ENCODE measurements at places on chromosomes 1 and 21.

- H3K4me3 ChIP-seq, result no peak overlapping the region
- H3K4me1 ChIP-seq, result peaks cover 4% of the 10 kb centered on the region
- H3K36me3 ChIP-seq, result no peaks in the 10 kb centered on the region
- H3K27me3 ChIP-seq, result peaks cover 25% of the 10 kb centered on the region
- no peak for DNase-seq
Observed at GRCh38 chr1:94920061-94920460, 6.8 kb downstream of the CNN3 start.

- no peaks in the 10 kb centered on the region for H3K36me3 ChIP-seq
- DNase-seq, result no peak
- H3K27ac ChIP-seq, result no peak overlapping the region
- H3K4me3 ChIP-seq, result no peak overlapping the region
- H3K27me3 ChIP-seq, result no peaks in the 10 kb centered on the region
Observed at GRCh38 chr1:14572861-14573260, 25.6 kb upstream of the KAZN start.

- no peak overlapping the region for H3K27ac ChIP-seq
- H3K27me3 ChIP-seq, result peaks cover 28% of the 10 kb centered on the region
- H3K4me3 ChIP-seq, result no peak overlapping the region
- no peak for DNase-seq
Observed at GRCh38 chr1:93554883-93555872, 107.3 kb downstream of the FNBP1L start.

DNA sequence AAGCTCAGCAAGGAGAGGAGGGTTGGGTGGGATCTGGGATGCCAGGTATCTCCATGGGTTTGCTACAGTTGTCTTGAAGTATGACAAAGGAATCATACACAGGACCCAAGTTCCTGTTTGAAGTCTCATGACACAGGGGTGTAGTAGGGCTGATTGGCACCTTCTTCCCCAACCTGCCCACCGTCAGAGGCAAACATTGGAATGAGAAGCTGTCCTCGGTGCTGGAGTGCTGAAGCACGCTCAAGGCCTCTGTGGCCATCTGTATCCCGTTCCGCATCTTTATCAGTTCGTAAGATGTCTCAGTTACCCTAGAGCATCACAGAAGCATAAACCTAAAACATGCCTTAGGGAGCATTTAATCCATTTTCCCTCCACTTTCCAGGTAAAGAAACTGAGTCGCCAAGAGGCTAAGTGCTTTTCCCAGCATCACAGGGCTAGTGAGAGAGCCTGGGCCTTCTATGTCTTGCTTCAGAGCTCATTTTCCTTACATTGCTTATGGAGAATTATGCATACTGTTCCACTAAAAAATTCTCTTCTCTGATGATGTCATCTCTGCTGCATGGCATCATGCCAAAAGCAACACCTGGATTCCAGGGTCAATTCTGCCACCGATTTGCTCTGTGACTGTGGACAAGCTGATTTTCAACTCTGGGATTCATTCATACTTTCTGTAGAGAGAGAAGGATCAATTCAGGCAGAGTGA lies 34.2 kb downstream of the VWA5B1 start:
- H3K27me3 ChIP-seq, result peaks cover 53% of the 10 kb centered on the region
- no peak overlapping the region for H3K4me3 ChIP-seq
- no peaks in the 10 kb centered on the region for H3K36me3 ChIP-seq
- peaks cover 30% of the 10 kb centered on the region for H3K4me1 ChIP-seq
- no peak overlapping the region for H3K27ac ChIP-seq

GRCh38 chr1:22749503-22749902 lies 38.9 kb downstream of the EPHB2 start:
- no peak overlapping the region for H3K27ac ChIP-seq
- peaks cover 16% of the 10 kb centered on the region for H3K4me1 ChIP-seq
- peaks cover 3% of the 10 kb centered on the region for H3K27me3 ChIP-seq

- no peaks in the 10 kb centered on the region for H3K36me3 ChIP-seq
- DNase-seq, result no peak
- H3K4me3 ChIP-seq, result no peak overlapping the region
- H3K27ac ChIP-seq, result no peak overlapping the region
- no peaks in the 10 kb centered on the region for H3K27me3 ChIP-seq
Observed at GRCh38 chr1:78843111-78843510, 163.4 kb downstream of the ADGRL4 start.

- H3K27ac ChIP-seq, result no peak overlapping the region
- no peaks in the 10 kb centered on the region for H3K27me3 ChIP-seq
- no peaks in the 10 kb centered on the region for H3K4me1 ChIP-seq
- peaks cover 41% of the 10 kb centered on the region for H3K36me3 ChIP-seq
- H3K4me3 ChIP-seq, result no peak overlapping the region
Observed at GRCh38 chr1:204426035-204426436, 14.4 kb upstream of the PPP1R15B start.

DNA sequence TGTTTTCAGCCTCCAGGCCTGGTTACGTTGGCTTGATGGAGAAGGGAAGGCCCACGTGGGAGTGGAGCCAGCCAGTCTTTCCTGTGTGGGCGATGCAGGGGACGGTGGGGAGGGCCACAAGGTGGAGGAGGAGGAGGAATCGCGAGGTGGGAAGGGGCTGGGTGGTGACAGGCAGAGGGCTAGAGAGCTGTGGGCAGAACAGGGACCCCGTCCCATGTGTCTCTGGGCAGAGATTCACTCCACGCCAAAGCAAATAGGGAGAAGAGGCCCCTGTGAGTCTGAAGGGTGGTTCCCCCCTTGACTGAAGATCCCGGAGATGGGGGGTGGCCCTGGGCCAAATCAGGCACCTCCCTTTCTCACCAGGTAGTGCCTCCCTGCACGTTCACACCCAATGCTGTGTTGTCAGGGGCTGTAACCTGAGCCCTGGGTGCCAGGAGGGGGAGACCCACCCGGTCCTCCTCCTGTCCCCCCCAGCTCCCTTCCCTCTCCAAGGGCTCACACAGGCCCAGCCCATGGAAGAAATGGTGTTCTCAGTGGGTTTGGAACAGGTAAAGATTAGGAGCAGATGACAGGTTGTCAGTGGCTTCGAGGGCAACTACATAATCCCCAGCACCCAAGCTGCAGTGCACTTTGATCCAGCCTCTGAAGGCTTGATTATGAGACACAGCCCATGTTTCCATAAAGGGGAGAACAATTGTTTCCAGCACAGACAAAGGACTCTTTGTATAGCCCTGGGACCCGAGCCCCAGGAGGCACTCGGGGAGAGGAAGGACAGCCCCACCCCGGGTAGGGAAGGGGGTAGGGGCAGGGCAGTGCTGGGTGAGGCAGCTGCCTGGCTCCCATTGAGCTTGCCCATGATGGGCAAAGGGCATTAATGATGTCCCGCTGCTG lies 37.7 kb upstream of the GPR37L1 start:
- H3K4me1 ChIP-seq, result no peaks in the 10 kb centered on the region
- H3K27ac ChIP-seq, result no peak overlapping the region
- H3K36me3 ChIP-seq, result no peaks in the 10 kb centered on the region
- DNase-seq, result no peak
- peaks cover 3% of the 10 kb centered on the region for H3K27me3 ChIP-seq
- no peak overlapping the region for H3K4me3 ChIP-seq
